ENCODE measurements at places on chromosomes 3 and 15.

- no peak for DNase-seq
Observed at GRCh38 chr3:160001148-160001760, 12.6 kb downstream of the IL12A start.

- no peak for DNase-seq
Observed at GRCh38 chr15:34014556-34014955, 24.4 kb downstream of the AVEN start.

DNA sequence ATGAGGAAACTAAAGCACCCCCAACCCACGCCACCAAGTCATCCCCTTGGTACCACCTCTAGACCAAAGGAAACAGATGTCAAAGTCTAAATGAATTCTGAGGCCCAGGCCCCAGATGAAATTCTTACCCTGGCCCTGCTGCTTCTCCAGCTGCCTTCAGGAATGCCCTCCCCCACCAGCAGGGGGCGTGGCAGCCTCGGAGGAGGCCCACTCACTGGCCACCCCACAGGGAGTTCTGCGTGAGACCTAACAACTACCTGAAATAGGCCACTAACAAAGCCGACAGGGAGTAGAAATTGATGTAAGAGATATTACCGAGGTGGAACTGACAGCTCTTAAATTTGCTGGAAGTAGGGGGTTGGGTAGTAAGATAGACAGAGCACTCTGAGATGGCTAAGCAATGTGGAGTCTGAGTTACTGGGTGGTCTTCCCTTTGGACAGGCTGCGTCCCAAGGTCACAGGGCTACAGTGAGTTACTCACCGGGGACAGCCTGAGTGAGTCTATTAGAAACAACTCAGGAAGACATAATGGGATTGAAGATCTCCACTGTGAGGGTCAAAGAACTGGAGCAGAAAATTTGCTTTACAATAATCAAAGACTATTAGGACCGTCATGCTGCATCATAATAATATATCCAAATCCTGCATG is 240.7 kb downstream of the SHOX2 start:
- DNase-seq = no peak

DNA sequence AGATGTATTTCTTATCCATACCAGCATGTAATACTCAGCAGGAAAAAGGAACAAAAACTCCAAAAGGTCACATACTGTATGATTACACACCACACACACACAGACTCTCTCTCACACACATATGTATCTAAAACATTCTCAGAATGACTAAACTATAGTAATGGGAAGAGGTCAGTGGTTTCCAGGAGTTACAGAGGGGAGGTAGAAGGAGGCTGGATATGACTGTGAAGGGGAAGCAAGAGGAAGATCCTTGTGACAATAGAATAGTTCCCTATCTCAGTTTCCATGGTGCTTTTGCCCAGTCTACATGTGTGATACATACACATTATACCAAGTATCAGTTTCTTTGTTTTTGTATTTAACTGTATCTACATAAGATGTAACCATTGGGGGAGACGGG is 190.1 kb downstream of the IL5RA start:
- no peak for DNase-seq

- no peak for DNase-seq
Observed at GRCh38 chr3:125072749-125073389, 17.1 kb upstream of the HEG1 start.

DNA sequence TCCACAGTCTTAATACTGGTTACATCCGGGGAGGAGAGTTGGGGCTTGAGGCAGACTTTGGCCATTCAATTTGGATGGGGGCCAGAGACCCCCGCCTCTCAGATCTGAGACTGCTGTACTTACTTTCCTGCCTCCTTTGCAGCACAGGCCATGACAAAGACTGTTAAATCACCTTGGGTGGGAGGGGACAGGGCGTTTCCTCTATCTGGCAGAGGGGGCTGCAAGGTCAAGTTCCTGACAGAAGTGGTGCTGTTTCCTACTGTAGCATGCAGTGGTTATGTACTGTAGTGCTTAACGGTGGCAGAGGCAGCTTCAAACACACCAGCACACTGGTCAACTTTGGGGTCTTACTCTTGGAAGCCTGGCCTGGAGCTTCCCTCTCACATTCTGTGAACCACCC is 261.2 kb upstream of the LRRFIP2 start:
- no peak for DNase-seq

GRCh38 chr15:88166082-88166993 is 90.2 kb downstream of the NTRK3 start:
- no peak for DNase-seq

DNA sequence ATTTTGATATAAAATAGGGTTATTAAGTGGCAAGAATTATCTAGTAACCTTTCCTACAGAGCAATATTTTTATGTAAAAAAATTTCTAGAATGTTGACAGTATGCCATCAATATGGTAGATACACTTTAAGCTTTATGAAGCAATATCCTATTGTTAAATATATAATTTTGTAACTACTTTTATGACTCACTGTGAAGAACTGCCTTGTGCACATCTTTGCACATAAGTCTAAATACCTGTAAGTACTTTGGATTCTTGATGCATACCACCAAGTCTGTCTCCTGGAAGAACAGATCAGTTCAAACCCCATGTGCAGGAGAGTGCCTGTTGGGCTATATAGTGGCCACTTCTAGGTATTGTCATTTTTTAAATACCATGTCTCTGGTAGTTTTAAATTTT is 205.7 kb upstream of the EIF1B start:
- DNase-seq = no peak

- DNase-seq = no peak
Observed at GRCh38 chr3:59316688-59317275, 267.0 kb upstream of the CFAP20DC start.

DNA sequence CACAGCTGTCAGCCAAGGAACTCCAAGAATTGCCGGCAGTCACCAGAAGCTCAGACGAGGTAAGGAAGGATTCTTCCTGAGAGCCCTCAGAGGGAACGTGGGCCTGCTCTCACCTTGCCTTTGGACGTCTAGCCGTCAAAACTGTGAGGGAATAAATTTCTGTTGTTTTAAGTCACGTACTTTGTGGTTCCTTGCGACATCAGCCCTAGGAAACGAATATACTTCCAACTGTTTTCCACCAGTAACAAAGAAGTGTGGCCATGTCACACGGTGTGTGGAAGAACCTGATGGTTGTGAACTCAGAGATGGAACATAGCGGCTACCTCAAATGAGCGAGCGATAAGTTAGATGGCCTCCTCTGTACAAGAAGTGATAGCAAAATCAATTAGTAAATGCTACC is 41.0 kb upstream of the B3GNT5 start:
- no peak for DNase-seq

DNA sequence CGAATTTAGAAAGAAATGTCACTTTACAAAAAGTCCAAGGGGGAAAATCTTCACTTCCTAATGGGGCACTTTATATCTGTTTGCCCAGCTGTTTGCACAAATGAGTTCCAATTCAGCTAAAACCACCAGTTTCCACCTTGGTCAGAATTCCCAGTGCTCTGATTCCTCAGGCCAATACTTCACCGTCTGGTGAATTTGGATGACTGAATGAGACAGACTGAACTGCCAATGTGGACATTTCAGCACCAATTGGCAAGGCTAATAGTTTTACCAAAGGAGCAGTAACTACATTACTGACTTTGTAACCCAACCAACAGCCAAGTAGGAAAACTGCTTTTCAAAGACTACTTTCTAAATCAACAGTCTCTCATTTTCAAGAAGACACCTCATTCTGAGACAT is 51.8 kb downstream of the ABI3BP start:
- no peak for DNase-seq

GRCh38 chr15:40770147-40770721 is 454 bp downstream of the C15orf62 start:
- no peak for DNase-seq

DNA sequence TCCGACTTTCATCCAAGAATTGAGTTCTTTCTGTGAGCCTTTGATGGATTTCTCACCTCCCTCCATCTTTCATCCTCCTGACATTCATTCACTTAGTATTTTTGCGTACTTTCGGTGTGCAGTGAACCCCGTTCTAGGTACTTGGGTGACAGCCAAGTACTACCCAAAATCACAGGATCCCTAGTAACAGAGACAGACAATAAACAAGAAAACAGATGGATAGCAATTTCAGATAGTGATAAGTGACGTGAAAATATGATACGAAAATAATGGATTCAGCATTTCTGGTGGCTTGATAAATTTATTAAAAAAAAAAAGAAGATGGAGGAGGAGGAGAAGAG is 264 bp upstream of the CMTM6 start:
- DNase-seq = no peak

- no peak for DNase-seq
Observed at GRCh38 chr15:36893276-36893675, 207.1 kb downstream of the MEIS2 start.

GRCh38 chr3:100261485-100261903 is 702 bp downstream of the TBC1D23 start:
- DNase-seq = no peak

DNA sequence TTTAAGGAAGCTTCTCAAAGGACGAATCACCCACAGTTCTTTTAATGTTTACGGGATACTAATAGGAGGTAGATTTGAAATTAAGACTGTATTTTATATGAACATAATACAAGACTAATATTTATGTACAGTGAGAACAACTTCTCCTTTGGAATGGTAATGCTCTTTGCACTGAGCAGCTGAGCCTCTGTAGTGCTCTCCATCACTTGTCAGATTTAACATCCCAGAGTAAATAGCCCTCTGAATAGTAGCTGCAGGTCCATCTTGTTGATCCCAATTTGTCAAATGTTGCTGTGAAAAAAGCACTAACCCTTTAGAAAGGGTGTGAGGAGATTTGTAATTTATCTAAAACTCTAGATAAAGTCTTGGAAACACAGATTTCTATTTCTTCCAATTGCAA is 351.4 kb upstream of the KCNMB2 start:
- DNase-seq = no peak

- DNase-seq = no peak
Observed at GRCh38 chr3:31353166-31353565, 179.6 kb upstream of the STT3B start.

- DNase-seq = no peak
Observed at GRCh38 chr3:104604326-104605010, 762.2 kb upstream of the ALCAM start.

DNA sequence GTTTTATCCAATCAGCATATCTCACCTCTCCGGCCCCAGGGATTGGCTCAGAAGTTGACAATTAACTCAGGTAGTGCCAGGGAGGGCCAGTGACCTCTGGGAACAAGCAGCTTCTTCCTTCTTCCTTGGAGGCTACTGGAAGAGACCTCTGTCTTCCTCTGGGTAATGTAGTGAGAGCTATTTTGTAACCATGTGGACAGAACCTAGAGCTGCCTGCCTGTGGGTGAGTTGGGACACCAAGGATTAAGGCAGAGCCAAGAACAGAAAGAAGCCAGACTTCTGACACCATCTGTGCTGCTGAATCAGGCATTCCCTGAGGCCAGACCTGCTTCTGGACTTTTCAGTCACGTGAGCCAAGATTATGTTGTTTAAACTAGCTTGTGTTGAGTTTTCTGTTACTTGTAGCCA is 5.9 kb upstream of the NDUFAF1 start:
- DNase-seq = no peak

DNA sequence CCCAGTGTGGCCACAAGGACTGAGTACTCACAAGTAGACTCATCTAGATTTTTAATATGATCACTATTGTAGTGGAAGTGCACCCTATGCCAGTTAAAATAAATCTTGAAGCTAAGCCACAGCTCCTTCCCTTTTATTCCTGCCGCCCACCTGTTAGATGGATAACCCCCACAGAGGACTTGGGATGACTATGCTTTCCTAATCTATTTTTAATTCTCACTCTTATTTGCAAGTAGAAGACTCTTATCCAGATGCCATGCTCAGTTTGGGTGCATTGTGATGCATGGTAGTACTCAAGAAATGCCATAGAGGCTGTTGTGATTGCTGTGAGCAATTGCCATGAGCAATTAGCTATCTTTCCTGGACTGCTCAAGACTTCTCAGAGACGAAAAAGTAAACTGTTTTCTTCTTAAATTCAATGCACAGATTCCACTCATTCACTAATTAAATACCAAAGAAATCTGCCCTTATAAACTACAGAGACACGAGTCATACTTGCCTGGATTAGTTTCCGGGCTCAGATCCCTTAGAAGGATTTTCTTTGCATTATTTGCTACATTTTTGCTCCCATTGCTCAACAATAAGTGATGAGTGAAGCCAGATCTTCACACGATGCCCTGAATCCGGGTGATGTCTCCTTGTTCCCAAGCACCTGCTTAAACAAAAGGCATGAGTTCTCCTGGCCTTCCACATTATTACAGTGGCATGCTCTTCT is 472.1 kb downstream of the SOX2 start:
- no peak for DNase-seq

- no peak for DNase-seq
Observed at GRCh38 chr3:8899876-8900460, 63.3 kb downstream of the RAD18 start.

DNA sequence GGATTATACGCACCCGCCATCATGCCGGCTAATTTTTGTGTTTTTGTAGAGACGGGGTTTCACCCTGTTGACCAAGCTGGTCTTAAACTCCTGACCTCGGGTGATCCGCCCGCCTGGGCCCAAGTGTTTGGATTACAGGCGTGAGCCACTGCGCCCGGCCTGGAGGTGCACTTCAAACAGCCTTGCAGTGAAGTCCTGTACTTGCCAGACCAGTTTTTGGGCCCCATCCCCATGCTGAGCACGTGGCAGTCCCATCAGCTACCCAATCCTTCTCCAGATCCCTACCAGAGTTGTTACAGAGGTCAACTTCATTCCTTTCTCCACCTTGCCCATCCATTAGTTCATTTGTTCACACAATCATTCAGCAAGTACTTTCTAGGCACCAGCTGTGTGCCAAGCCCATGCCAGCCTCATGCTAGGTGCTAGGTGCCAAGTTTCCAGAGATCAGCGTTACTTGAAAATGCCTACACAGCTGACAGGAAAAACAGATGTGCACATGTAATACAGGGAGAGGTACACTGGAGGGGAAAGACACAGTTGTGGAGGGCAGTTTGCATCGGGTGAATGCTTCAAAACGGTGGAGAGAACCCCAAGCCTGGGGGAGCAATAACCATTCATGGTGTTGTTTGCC is 2.2 kb downstream of the DNAH1 start:
- no peak for DNase-seq

- no peak for DNase-seq
Observed at GRCh38 chr15:66685638-66686150, 16.3 kb upstream of the SMAD6 start.

- no peak for DNase-seq
Observed at GRCh38 chr3:160044121-160044520, 55.5 kb downstream of the IL12A start.

DNA sequence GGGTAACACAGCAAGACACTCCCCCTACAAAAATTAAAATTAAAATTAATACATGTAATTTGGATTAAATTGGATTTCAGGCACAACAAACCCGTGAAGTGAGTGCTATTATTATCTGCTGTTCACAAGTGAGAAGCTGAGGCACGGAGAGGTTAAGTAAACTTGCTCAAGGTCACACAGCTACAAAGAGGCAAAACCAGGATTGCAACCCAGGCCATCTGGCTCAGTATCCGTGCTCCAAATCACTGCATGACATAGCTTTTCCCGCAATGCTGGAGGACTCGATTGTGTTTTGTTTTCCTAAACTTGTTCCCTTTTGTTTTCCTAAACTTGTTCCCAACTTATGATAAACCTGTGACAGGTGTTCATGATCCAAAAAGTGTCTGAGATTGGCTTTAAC is 19.9 kb upstream of the C15orf39 start:
- no peak for DNase-seq

- DNase-seq = no peak
Observed at GRCh38 chr15:60932051-60932915, 296.8 kb downstream of the RORA start.
